Stimulated activated CD4-positive, alpha-beta T cell treated with anti-CD3 and anti-CD28 coated beads, Interleukin-1b, Interleukin-23, amount 100 ng/mL, for 1 hour (primary cell): ENCODE measurements at places on chromosomes 2 and 18.

DNA sequence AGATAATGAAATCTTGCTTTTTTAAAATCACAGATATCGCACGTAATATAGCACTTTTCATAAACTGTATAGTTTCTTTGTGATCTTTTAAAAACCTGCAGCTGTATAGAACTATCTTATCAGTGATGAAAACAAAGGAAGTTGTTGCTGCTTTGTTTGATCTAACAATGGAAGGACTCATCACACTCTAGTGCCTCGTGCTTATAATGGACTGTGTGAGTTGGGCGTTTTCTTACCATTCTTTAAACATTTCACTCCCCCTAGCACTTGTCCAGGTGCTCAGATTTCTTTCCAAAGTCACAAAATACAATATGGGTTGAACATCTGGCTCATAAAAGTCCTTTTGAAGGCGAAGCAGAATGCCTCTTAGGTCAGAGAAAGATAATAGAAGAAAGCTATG is 94.8 kb upstream of the SPATS2L start:
- no peak for DNase-seq

- DNase-seq = no peak
Measured at GRCh38 chr2:11560806-11561205, 27.0 kb downstream of the GREB1 start.

GRCh38 chr2:119216994-119217393 is 6.6 kb upstream of the STEAP3 start:
- no peak for DNase-seq

- DNase-seq = peak; percentile 14
Measured at GRCh38 chr18:76405681-76406356, 89.2 kb downstream of the ZNF516 start.
